ENCODE measurements at places on chromosomes 16 and 17.

- DNase-seq: no peak
These were observed 50.5 kb downstream of the SYT17 start for GRCh38 chr16:19218581-19218980.

DNA sequence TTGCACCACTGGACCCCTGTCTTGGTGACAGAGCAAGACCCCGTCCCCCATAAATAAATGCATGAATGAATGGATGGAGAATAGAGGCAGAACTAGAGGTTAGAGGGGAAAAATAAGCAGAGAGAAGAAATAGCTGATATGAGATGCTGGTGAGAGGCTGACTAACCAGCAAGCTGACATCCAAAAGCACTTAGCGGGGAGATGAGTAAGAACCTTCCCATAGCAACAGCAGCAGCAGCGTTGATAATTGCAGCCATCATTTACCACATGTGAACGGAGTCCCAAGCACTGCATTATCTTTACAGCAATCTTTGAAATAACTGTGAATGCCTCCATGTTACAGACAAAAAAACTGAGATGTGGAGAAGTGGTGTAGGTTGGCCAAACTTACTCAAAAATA lies 777.3 kb upstream of the EEF2KMT start:
- no peak for DNase-seq

GRCh38 chr17:79023180-79023705 lies 726 bp upstream of the C1QTNF1 start:
- DNase-seq: no peak

GRCh38 chr16:74153773-74154172 lies 142.8 kb upstream of the PSMD7 start:
- no peak for DNase-seq

GRCh38 chr16:58280846-58281301 lies 14.0 kb downstream of the PRSS54 start:
- DNase-seq: no peak

- DNase-seq: no peak
These were observed 12.2 kb downstream of the EFTUD2 start for GRCh38 chr17:44887016-44887415.

GRCh38 chr17:64385187-64386083 lies 5.2 kb downstream of the PECAM1 start:
- DNase-seq: peak; percentile 92

DNA sequence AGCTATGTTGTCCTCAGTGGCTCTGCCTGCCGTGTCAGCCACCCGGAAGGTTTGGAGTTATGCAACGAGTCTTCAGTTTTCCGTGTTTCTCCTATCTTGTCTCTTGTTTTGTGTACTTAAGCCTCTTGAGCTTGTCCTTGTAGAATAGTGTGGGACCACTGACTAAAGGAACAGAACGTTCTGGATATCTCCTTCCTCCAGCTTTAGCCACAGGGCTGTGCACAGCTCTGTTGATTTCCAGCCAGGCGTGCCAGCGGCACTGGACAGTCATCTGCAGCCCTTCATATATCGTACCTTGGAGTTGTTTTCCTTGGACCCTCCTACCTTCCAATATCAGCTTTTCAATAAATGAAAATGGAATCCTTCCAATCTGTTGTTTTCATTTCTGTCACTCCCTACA lies 39.8 kb downstream of the TMEM11 start:
- DNase-seq: peak; percentile 48

- DNase-seq: no peak
These were observed 40.3 kb downstream of the AP2B1 start for GRCh38 chr17:35627417-35627816.

GRCh38 chr17:39623356-39623950 lies 3.3 kb upstream of the PPP1R1B start:
- peak; percentile 88 for DNase-seq

- DNase-seq: no peak
These were observed 84.7 kb downstream of the VAT1L start for GRCh38 chr16:77873066-77873465.

- DNase-seq: no peak
These were observed 10.3 kb downstream of the NLRC5 start for GRCh38 chr16:56999409-57000270.

- no peak for DNase-seq
These were observed 157.5 kb upstream of the SOX9 start for GRCh38 chr17:71963351-71963750.

GRCh38 chr17:17048106-17048505 lies 5.8 kb downstream of the MPRIP start:
- DNase-seq: no peak

- DNase-seq: no peak
These were observed 26.3 kb downstream of the AARSD1 start for GRCh38 chr17:42937712-42938596.

DNA sequence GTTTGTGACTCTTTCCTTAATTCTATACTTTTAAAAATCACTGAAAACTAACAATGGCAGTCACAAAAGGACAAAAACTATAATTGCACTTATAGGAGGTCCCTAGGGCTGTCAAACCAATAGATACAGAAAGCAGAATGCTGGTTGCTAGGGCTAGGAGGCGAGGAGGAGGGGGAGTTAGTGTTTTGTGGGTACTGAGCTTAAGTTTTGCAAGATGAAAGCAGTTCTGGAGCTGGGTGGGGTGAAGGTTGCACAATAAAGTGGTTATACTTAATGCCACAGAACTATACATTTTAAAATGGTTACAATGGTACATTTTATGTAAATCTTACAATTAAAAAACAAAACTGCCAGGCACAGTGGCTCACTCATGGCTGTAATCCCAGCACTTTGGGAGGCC lies 27.3 kb downstream of the NUBP1 start:
- no peak for DNase-seq

- no peak for DNase-seq
These were observed 23.4 kb upstream of the SKAP1 start for GRCh38 chr17:48453447-48453846.

DNA sequence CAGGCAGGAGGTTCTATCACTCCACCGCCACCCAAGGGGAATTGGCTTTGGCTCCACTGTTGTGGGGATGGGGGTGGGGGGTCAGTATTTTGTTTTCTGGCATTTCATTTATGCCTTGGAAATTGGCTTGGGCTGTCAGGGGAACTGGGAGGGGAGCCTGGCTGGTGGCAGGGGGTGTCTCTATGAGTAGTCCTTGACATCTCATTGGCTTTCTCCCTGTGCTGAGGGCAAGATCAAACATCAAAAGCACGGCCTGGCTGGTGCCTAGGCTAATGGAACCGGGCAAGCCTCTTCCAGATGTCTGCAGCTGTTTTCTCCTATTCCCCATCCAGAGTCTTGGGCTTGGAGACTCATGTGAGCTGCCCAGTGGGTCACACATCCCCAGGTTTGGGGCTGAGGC lies 17.4 kb upstream of the NGFR start:
- no peak for DNase-seq

DNA sequence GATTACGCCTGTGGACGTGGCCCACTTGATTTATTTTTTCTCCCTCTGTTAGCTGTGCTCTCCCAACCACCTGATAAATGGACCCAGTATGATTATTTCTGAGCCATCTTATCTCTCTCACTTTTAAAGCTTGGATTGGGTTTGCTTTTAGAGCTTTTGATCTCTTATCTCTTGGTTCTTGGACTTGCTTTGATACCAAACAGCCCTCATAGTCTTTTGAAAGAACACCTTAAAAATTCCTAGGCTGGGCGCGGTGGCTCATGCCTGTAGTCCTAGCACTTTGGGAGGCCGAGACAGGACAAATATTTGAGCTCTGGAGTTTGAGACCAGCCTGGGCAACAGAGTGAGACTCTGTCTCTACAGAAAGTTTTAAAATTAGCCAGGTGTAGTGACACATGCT lies 25.8 kb downstream of the SMTNL2 start:
- DNase-seq: no peak

GRCh38 chr17:33175562-33175961 lies 117.5 kb downstream of the ASIC2 start:
- no peak for DNase-seq

- no peak for DNase-seq
These were observed 53.1 kb downstream of the GAN start for GRCh38 chr16:81367821-81368220.

DNA sequence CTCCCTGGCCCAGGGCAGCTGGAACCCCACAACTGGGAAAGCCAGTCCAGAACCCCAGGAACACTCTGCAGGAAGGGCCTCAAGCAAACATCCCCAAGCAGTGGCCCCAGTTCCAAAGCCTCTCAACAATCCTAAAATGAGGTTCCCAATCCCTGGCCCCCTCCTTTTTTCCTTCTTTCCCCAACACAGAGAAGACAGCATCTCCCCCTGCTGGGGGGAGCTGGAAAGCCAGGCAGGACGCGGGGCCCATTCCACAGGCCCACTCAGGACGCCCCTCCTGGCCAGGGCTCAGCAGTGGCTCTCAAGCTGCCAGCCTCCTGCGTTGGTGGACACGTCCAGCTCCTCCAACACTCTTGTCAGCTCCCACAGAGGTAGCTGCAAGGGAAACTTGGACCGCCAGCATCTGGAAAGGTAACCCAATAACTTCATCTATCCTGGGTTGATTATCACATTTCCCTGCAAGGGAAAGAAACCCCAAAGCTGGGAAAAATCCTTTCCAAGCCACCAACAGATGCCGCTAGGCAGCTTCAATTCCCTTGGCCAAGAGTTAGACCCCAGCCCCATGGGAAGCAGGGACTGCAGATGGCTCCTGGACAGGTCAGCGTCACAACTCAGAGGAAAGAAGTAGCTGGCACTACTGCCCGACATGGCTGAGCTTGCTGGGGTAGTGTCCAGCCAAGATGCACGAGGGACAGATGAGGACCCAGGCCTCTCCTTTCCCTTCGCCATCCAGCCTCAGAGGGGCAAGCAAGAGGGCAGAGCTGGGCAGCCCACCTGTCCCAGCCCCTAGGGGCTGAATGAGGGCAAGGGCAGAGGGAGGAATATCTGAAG lies 7.6 kb downstream of the HDAC5 start:
- no peak for DNase-seq

DNA sequence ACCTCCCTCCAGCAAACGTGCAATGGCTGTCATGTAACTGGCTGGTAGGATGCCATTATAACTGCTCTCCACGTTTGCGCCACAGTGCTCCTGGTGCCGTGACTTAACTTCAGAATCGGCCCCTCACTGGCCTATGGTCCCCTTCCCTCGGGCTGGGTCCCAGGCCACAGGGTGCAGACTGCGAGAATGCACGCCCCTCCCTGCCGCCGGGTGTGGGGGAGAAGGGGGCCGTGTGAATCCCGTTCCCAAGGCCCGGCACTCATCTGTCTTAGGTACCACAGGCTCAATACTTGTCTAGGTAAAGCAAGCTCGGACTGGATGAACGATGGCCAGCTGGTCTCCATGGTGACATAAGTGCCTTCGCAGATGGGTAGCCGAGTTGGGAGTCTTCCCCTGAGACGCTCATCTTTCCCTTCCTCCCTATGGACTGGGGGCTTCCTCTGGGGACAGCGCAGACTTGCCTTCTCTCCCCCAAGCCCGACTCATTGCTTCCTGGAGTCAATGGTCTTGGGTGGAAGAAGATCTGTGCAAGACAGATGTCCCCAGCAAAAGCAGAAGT lies 37.8 kb downstream of the TIMM22 start:
- DNase-seq: no peak

DNA sequence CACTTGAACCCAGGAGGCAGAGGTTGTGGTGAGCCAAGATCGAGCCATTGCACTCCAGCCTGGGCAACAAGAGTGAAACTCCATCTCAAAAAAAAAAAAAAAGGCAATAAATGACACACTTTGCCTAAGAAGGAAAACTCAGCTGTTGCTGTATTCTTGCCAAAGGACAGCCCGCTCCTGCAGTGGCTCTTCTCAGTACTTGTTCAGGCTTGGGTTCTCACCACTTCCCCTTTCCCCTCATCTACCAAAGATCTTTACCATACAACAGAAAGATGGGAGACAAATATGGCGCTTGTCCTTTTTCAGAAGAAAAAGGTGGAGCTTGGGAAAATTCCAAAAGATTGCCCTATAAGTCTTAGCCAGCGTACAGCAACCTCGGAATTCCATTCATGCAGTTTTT lies 58.5 kb downstream of the MYH13 start:
- DNase-seq: no peak

GRCh38 chr16:86307514-86307903 lies 202.8 kb upstream of the FOXF1 start:
- DNase-seq: no peak

- DNase-seq: no peak
These were observed 11.1 kb downstream of the CPD start for GRCh38 chr17:30389756-30390300.

DNA sequence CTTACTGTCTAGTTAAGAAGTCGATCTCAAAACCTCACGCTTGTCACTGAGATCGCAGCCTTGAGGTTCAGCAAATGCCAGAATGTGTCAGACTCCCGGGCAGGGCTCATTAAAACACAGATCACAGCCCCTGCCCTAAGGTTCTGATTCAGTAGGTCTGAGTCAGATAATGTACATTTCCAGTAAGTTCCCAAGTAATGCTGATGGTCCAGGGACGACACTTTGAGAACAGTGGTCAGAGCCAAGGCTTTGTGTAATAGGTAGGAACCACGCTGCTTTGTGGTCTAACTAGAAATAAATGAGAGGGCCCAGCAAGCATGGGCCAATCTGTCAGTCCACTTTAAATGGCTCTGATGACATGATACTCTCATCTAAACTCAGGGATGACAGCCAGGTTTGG lies 228.6 kb downstream of the ZFHX3 start:
- DNase-seq: no peak

DNA sequence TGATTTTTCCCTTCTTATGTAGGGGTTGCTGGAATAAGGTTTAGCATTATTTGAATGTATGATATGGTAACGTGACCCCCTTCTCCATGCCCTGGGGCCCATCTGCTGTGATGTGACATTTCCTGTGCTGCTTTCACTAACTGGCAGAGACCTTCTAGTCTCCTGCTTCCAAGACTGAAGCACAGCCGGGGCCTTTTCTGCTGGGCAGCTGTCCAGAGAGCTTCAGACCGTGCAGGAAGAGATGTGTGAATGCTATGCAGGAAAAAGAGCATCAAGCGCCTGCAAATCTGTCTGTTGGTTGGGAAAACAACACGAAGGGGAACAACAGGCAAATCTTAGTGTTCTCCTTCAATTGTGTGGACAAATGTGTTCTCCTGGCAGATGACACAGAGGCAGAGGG lies 128.5 kb downstream of the SPACA3 start:
- DNase-seq: no peak

- no peak for DNase-seq
These were observed 17.4 kb upstream of the NOS2 start for GRCh38 chr17:27817731-27818130.

- no peak for DNase-seq
These were observed 1.5 kb upstream of the TOM1L1 start for GRCh38 chr17:54899201-54899600.

DNA sequence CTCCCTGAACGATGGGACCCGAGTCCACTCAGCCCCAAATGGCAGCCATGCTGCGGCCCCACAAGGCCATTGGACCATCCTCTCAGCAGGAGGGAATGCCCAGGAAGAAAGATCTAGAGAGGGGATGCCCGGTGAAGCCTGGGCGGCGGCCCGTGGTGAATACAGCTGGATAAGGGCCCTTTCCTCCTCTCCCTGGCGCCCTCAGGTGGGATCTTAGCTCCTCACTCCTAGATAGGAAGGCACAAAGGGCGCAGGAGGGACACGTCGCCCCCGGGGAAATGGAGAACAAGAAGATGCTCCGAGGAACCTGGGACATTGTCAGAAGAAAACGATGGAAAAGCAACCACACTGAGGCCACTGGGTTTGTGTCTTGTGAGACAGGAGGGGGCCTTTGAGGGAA lies 2.5 kb downstream of the CD300C start:
- no peak for DNase-seq
